ENCODE measurements at places on chromosomes 16 and 17.
A peak's percentile ranks its signal among the peaks of the same experiment; 100 is the strongest.

GRCh38 chr17:13590441-13590840 lies 11.3 kb downstream of the HS3ST3A1 start:
- DNase-seq = no peak

- no peak for DNase-seq
Observed at GRCh38 chr17:28573521-28573920, 2.2 kb upstream of the PIGS start.

DNA sequence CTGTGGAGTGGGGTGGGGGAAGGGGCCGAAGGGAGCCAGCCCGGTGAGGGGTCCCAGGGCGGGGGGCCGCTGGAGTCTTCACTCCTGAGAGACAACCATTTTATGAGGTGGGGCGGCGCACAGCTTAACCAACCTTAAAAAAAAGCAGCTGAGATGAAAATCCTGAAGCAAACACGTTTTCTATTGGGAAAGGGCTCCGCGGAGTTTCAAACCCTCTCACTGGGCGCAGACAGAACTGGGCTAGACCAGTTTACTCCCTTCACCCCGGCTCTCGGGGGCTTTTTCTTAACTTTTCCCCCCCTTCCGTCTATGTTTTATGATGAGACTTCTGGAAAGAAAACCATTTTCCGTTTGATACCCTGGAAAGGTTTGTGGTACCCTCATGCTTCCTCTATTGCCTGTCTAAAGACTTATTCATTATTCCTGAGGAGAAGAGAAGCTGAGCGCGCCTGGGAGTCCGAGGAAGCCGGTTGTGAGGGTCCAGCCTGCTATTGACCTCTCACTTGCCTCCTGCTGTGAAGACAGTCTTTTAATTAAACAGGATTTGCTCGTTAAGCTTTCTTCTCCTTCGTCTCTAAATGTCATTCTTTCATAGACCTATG lies 482 bp upstream of the SSH2 start:
- DNase-seq = no peak

DNA sequence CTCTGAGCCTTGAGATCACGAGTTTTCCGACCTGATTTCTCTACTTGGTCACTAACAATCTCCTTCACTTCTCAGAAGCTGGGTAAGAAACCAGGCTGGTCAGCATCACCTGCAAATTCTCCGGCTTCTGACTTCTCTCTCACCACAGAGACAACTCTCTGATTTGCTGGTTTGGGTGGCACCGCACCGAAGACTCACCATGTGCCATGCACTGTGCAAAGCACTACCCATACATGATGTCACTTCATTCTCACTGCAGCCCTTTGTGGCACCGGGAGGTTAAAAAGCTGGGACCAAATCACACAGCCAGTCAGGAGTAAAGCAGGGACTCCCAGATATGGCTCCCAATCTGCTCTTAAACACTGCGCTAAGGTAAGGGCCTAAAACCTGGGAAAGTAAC lies 647 bp downstream of the VAC14 start:
- DNase-seq = no peak

DNA sequence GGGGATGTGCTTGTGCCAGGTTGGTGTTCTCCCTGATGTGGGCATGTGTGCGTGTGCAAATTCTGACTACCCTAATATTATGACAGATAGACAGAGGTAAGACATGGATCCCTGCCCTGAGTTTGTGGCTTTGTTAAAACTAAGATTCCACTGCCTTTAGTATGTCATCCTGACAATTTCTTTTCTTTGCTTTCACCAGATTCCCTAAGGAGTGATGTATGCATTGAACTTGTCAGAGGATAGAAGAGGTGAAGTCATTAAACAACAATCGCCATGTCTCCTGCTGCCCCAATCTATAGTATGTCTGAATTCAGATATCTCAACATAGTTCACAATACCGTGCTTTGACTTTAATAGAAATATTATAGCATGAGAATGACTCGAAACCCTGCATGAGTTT lies 137.1 kb upstream of the ELAC2 start:
- no peak for DNase-seq

- no peak for DNase-seq
Observed at GRCh38 chr16:29820271-29820701, at the start of gene MVP. TSS of gene MVP (plus strand) at chr16:29820462. CDS start at chr16:29830550, 10,088 bp downstream.

DNA sequence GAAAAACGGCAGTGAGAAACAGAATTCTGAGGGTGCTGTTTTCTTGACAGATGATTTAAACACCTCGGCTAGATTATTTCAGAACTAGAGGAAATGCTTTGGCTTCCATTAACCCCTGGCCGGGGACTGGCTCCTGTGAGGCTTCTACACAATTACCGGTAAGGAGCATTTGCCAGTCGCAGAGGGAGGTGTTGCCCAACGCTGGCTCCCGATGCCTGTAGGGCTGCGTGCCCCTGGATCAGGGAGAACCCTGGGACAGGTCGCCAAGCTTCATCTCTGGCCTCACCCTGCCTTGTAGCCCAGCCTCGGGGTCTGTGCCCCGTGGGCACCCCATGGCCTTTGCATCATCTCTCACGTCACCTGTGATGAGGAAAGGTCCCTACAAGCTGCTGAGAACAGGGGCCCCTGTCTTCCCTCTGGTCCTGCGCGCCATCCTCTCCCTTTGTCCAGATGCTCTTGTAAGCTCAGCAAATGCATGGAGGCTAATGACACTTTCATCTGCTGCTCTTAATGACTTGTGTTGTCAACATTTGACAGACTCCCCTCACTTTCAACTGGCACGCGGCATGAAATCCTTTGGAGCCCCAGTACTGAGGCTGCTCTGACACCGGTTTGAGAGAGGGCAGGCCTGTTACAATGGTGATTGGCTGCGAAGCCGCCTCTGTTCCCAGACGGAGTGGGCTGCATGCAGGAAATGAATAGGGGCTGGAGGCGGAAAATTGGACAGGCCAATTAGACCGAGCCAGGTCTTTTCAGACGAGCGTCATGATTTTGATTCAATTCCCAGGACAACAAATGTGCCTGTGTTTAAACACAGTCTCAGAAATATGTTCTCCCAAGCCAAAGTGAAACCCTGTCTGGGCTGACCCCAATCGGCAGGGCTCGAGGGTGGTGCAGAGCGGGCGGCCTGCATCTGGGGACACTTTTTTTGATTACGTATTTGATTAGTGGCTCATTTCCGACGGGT lies 85.5 kb upstream of the DOC2B start:
- no peak for DNase-seq

DNA sequence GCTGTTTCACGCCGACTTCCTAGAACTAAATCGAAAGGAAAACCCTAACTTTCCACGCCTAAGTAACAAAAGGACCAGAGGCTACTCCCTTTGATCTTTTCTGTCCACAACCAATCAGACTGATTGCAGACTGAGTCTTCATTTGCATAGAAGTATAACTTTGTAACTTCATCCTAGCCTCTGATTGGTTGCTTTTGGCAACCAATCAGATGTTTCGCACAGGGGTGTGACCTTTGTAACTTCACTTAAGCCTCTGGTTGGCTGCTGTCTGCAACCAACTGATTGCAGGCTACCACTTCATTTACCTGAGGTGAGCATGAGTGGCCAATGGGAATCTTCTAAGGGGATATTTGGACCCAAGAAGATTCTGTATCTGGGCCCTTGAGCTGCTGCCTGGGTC lies 17.4 kb upstream of the ICAM2 start:
- DNase-seq = no peak

DNA sequence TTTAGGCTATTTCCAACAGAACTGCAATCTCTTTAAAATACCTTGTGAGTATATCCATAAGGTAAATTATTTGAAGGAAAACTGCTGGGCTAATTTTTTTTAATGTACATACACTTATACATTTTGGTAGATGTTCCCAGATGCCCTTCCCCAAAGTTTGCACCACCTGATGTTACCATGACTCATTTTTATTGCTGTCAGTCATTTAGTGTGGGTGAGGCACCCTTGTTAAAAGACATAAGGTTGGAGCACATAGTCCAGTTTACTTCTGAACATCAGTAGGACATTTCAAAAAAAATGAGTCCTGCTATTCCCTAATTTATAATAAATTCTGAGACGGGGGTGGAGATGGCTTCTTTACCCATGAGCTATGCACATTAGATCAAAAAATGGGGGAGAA lies 138.6 kb downstream of the RBFOX1 start:
- no peak for DNase-seq

- DNase-seq = no peak
Observed at GRCh38 chr17:59893676-59894100, 767 bp downstream of the RPS6KB1 start.

GRCh38 chr17:10114931-10115535 lies 83.4 kb downstream of the GAS7 start:
- peak; percentile 39 for DNase-seq

GRCh38 chr17:48577330-48577945 lies 712 bp downstream of the HOXB4 start:
- DNase-seq = no peak

DNA sequence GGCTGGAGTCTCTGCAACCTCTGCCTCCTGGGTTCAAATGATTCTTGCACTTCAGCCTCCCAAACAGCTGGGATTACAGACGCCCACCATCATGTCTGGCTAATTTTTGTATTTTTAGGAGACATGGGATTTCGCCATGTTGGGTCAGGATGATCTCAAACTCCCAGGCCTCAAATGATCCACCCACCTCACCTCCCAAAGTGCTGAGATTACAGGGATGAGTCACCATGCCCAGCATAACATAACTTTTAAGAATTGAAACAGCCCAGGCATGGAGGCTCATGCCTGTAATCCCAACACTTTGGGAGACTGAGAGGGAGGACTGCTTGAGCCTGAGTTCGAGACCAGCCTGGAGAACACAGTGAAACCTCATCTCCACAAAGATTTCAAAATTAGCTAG lies 2.5 kb downstream of the RSL1D1 start:
- no peak for DNase-seq

GRCh38 chr17:82837586-82838320 lies 2.1 kb downstream of the ZNF750 start:
- no peak for DNase-seq

DNA sequence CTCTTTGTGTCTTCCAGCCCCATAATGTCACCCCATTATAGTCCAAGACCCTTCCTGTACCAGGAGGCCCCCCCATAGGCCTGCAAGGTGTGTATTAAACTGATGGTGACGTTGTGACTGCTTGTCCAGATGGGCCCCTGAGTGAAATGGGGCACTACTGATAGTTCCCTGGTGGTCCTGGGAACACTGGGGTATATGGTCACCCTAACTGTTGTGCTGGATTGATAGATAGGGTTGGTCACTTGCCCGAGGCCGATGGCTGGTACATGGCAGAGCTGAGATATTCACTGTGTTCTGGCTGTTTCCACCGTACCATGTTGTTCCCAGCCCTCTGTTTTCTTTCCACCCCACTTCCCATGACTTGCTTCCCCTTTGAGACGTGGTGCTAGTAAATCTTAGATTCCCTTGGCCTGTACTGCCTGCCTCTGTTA lies 4.3 kb downstream of the CNP start:
- DNase-seq = no peak

GRCh38 chr17:36627101-36627500 lies 25.7 kb downstream of the MRM1 start:
- DNase-seq = no peak

- no peak for DNase-seq
Observed at GRCh38 chr17:60457148-60457547, 34.9 kb downstream of the CHCT1 start.
